ENCODE measurements at places on chromosomes 13 and 19.

DNA sequence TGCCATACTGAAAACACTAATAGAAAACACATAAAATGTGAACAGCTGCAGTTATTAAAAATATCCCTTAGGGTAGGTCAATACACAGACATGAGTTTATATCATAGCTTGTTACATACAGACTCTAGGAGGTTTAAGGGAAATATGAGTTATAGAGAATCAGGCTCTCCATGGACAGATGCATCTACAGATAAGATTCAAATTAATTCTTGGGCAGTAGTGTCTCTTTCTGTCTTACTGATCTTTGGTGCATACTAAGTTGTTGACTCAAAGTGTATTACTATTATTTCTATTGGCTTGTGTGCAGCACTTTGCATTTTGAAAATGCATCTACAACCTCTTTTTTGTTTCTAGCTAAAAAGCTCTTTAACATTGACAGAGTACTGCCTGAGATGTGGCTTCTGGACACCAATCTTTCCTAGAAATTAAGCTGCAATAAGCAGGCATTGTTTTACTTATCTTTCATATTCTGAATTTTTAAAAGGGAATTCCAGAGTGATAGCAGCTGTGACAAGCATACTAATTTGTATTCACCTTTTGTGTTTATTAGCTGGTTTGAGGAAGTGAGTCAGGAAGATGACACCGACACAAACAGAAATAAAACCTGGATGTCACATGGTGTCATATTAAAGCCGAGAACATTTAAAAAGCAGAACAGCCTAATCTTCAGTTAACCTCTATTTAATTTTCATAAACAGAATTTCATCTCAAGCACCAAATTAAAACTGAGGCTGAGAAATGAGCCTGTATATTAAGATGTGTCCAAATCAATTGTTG lies 399.0 kb downstream of the PCDH9 start:
- no peak for DNase-seq

DNA sequence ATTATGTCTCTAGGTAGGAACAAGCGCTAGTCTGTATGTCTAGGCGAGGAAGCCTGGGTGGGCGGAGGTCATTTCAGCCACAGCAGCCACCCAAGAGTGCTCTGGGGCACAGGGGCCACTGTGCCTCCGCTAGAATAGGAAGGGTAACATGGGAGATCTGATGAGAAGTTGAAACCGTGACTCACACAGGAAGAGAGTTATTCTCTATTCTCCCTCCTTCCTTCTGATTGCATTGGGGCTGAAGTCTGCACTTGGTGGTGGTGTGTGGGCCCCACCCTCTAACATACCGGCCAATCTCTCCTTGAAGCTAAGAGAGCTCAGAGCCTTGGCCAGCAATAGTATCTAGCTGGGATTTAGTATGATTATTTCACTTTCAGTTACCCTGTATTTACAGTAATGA lies 20.3 kb upstream of the GGACT start:
- no peak for DNase-seq

GRCh38 chr13:37143911-37144310 lies 38.4 kb upstream of the CSNK1A1L start:
- DNase-seq: no peak

- no peak for DNase-seq
These were observed 9.4 kb downstream of the BCL3 start for GRCh38 chr19:44757735-44758505.

- DNase-seq: no peak
These were observed 134.5 kb downstream of the PCDH9 start for GRCh38 chr13:67095621-67096020.

DNA sequence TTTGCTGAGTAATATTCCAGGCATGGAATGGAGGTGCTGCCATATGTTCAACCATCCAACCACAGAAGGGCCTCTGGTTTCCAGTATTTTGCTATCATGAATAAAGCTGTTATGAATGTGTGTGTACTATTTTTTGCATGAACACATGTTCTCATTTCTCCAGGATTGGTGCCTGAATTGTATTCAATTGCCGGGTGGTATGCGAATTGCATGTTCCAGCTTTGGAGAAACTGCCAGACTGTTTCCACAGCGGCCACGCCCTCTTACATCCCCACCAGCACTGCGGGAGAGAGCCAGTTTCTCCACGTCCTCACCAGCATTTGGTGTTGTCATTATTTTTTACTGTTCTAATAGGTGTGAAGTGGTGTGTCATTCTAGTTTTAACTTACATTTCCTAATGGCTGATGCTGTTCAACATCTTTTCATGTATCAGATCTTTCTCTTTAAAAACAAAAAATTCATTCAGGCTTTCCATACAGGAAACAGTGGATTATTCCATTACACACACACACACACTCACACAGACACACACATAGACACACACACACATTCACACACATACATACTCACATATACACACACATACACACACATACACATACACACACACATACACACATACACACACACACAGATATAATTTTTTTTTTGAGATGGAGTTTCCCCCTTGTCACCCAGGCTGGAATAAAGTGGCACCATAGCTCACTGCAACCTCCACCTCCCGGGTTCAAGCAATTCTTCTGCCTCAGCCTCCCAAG lies 154.1 kb downstream of the PTPRS start:
- no peak for DNase-seq

DNA sequence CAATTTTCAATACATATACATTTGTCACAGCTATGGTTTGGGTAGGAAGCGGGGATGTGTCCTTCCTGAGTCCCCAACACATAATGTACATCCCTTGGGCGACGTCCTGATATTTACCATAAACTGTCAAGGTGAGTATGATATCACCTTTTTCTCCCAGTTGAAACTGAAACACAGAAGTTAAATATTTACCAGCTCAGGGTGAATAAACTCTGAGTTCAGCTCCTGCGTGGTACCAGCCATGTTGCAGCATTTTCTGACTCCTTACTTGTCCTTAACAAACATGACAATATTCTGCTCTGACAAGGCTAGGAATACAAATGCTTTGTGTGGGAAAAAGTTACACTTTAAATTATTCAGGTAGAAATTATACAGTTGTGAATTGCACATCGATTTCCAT lies 294.2 kb downstream of the TEX29 start:
- no peak for DNase-seq

DNA sequence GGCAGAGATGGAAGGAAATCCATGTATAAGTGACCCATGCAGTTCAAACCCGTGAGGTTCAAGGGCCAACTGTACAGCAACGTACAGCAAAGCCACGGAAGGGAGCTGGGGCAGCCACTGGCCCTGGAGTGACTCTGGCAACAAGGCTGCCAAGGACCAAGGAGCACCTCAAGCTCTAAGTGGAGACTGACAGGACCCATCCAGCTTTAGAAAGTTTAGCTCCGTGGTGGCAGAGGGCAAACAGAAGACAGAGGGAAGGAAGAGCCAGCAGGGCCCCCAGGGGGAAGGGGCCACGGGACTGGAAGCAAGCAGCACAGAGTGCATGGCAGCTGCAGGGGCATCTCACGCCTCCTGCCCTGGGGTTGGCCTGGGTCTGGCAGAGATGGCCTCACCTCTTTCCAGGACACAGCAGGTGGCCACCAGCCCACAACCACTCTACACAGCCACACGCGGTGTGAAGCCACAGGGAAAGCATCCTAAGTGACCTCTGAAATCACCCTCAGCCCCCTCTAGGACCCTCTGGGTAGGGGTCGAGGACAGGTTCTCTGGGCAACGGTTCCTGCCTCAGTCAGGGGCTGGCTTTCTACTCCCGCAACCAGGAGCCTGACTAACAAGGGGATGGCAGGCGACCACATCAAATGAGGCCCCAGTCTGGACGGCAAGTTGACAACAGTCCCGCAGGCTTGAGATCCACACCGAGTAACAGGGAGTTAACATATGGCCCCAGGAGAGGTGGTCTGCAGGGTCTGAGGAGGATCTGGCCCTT lies 3.8 kb downstream of the MIER2 start:
- no peak for DNase-seq

DNA sequence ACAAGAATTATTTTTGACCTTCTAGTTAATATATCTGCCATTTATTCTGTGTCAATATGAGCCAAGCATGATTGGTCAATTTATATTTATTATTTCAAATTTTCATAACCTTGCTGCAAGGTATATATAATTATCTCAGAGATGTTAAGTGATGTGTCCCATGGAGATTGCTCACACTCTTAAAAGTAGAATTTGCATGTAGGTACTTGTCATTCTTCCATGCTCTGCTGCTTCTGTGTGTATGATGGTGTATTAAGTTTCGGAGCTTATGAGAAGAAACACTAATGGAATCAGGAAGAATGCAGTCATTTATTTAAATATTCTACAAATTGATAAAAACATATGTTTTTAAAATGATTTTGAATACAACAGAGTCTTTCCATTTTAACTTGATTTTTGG lies 586.8 kb upstream of the MIR17HG start:
- no peak for DNase-seq

GRCh38 chr19:54616057-54616456 lies 14.2 kb upstream of the LILRB1 start:
- no peak for DNase-seq

- DNase-seq: peak; percentile 57
These were observed 12.0 kb upstream of the TNFSF11 start for GRCh38 chr13:42561752-42562467.

GRCh38 chr19:54431255-54431838 lies 16.1 kb downstream of the TTYH1 start:
- DNase-seq: no peak

DNA sequence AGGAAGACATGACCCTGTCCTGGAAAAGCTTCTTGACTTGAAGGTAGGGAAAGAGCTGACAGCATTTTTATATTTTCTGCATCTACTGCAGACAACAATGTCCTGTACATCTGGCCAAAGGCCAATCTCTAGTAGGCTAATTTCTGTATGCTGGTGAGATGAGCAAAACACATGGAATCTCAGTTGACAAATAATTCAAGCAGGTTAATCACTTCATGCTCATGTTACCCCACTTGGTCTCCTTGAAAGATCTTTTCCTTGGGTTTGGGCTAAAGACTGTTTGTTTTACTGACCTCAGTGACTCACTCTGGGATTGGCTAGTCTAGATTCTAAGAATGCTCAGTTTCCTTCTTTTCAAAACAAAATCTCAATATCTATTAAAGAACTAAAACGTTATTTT lies 298.8 kb downstream of the LMO7 start:
- no peak for DNase-seq

DNA sequence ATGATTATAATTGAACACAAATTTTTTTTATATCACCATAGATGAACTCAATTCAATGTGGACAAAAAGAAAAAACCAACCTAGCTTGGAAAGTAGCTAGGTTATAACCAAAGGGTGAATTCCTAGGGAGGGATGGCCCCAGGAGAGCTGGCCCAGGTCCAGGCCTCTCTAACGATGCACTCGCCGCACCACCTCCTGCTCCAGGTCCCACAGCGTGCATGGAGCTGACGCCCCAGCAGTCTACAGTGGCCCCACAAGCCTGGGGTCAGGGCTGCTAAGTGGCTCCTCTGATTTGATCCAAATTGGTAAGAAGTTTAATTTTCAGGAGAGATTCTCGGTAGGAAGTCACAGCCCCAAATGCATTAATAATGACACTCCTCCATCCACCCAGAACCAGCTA lies 48.8 kb downstream of the TSHZ3 start:
- no peak for DNase-seq

DNA sequence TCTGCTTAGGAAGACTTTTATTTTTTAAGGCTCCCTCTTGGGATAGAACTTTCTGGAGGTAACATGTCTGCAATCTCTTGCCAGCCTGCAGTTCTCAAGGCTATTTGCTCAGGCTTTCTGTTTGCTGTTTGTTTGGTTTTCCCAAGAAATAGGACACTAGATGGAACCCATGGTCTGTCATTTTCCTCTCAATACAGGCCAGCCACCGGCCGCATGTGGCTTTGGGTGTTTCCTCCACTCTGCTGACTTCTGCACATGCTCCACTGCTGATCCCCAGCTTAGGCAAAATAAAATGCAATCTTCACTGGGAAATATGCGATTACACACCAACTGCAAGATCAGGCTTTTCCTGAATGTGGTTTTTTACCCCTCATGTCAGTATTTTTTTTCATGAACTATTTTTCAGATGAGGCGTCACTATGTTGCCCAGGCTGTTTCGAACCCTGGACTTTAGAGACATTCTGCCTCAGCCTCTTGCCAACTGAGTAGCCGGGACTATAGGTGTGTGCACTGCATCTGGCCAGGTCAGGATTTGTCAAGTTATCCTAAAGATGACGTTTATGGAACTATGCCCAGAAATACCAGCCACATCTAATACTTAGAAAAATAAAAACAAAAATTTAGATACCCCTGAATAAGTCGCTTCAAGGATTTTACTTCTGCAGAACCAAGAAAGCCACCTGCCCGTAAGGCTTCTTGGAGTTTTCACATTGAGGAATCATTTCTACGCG lies 94.3 kb upstream of the PABPC3 start:
- no peak for DNase-seq

DNA sequence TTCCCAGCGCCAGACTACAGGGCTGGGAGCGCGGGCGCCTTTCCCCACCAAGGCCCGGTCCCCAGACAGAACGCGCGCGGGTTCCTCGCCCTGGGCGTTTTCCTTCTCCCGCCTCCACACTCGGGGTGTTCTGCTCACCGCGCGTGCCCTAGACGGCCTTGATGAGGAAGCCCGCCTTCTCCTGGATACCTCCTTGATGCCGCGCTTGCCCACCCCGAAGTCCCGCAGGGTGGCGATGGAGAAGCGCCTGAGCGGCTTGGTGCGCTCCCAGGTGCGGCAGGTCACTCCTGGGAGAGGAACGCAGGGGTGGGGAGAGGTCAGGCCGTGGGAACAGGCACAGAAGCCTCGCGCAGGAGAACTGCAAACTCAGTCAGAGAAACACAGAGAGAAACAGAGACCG lies 34.8 kb downstream of the CYP2B6 start:
- DNase-seq: no peak

Measured in activated CD4-positive, alpha-beta T cell treated with anti-CD3 and anti-CD28 coated beads, Interleukin-2, amount 50 U/mL, for 48 hours (primary cell).